Epithelial cell of proximal tubule (primary cell): ENCODE measurements at places on chromosomes 5 and 9.
A peak's percentile ranks its signal among the peaks of the same experiment; 100 is the strongest.

- DNase-seq: no peak
Measured at GRCh38 chr9:2876726-2877125, 32.8 kb upstream of the PUM3 start.

DNA sequence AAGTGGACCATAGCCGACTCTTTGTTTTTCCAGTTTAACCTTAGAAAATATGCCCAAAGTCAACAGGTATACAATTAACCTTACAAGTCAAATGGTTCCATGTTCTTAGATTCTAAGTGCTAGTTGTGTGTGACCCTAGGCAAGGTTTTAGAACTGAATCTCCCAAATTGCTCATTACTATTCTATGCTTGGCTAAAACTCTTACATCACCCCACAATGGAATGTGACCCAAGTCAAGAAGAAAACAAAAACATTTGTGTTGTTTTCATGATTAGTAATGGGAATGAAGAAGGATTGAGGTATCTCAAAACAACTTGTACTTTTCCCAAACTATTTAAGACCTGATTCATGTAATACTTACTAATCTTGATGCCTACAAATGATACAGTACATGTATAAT, 159.2 kb downstream of the ARRDC3 start:
- DNase-seq: peak; percentile 85

DNA sequence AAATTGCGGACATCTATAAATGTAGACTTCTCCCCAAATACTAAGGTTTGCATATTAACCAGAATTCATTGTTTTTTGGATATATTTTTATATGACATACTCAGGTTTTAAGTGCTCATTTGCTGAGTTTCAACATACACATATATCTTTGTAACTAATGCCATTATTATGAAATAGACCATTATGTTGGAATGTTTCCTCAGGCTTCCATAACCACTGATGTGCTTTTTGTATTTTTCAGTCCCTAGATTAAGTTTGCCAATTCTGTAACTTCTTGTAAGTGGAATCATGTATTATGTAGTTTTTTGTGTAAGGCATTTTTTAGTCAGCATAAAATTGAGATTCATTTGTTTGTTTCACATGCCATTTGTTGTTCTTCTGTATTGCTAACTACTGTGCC, 32.1 kb downstream of the HSPA4 start:
- DNase-seq: no peak

GRCh38 chr9:82404196-82404870, 415.8 kb downstream of the SPATA31D1 start:
- DNase-seq: no peak
